ENCODE measurements at places on chromosomes 1 and 21.

- no peak for DNase-seq
These were observed 359.0 kb upstream of the PTBP2 start for GRCh38 chr1:96362623-96363022.

DNA sequence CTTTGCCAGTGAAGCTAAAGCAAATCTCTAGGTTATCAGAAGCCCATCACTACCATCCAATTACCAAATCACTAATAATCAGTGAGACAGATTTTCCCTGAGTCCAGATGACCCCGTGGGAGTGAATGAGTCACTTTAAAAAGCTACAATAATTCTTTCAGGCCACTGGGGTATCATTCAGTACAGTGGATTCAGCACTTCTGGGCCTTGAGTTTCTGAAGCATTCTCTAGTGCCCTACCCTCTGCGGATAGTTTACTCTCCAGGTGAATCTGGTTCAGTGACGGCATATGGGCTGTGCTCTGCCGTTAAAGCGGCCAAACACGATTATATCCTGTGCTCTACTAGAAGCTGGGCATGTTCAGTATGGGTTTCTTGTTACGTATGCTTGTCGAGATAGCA lies 26.1 kb downstream of the NR5A2 start:
- peak; percentile 14 for DNase-seq

- DNase-seq: no peak
These were observed 87.9 kb downstream of the PLXNA2 start for GRCh38 chr1:208156310-208156709.

DNA sequence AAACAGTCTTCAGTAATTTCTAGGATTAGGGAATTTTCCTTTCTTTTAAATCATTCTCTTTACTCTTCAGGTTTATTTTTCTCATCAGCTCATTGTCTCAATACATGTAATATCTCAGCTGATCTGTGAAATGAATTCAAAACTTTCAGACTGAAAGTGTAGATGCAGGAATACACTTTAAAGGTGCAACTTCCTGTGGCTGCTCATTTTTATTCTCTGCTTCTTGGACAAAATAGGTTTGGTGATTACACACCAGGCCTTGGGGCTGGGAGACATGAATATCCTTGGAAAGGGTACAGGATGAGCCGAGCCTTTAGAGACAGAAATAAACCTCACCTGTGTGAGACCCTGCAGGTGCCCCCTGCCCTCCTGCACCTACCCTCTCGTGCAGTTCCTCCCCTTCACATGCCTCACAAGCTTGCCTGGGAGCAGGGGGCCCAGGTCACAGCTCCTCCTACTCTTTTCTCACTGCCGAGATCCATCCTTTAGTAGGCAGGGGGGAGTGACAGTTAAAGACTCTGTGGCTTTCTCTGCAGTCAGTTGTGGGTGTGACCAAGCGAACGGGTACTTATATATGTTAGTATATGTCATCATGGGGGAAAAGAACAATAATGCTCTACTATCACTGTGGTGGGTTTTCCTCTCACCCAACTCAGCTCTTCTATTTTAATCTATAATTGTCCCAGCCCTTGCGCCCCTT lies 23.6 kb downstream of the XCL2 start:
- no peak for DNase-seq

- peak; percentile 14 for DNase-seq
These were observed 330.9 kb downstream of the S1PR1 start for GRCh38 chr1:101567582-101568189.

DNA sequence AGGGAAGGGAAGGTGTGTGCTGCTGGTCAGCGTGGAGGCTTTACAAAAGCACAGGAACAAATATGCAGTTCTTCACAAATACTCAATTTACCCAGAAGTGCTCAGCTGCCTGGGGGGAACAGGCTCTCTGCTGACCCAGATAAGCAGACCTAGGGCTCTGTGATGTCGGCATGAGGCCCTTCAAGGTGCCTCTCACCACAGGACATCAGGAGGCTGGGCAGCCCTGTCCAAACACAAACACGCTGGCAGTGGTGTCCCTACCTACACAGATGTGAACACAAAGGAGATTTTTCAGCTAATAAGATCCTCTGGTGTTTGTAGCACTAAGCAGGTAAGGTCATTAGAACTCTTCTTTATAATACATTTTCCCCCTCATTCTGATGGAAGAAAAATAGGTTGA lies 243.0 kb upstream of the PROX1 start:
- DNase-seq: no peak

DNA sequence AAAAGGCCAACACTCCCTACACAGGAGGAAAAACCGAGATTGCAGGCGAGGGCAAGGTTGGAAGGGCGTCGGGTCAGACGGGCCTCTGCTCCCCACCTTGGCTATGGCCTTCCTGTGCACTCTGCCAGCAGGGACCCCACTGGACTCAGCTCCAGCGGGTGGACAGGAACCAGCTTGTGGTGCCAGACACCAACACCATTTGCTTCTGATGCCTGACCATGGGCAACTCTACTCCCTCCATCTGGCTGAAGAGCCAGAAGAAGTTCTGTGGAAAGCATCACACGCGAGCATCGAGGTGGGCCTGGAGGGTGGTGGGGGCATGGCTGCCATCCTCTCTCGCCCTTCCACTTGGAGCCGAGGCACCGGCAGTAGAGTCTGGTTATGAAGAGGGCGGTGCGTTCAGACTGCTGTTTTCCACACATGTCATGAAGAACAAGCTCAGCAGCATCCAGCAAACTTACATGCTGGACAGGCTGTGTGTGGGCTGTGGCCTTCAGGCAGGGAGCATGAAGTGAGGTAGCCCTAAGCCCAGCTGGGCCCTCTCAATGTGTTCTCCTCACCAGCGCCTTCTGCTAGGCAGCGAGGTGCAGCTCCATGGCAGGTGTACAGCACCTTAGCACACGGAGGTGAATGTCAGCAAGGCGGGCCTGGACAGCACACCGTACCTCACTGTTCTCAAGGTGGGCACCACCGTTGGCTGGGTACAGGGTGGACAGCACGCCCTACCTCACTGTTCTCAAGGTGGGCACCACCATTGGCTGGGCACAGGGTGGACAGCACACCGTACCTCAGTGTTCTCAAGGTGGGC lies 15.6 kb upstream of the ZNF669 start:
- DNase-seq: no peak

DNA sequence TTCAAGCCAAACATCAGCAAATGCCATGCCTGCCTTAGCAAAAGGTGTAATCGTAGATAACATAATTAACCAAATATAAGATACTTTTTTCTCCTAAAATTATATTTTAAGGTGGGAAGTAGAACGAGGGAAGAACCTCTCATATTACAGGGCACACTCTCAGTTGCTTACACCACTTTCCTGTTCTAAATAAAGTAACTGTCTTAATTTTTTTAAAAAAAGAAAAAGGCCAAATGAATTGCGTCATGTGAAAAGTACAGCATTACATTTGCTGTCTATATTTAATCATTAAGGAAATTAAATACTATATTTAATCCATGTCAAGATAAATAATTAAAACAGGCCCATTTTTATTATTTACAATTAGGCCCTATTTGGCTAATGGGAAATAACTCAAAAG lies 23.7 kb downstream of the JAK1 start:
- DNase-seq: no peak
